Islet precursor cell (in vitro differentiated cells): ENCODE measurements at places on chromosomes 1 and 21.
A peak's percentile ranks its signal among the peaks of the same experiment; 100 is the strongest.

- DNase-seq = no peak
Observed at GRCh38 chr1:228500143-228500734, 13.1 kb downstream of the RNF187 start.

DNA sequence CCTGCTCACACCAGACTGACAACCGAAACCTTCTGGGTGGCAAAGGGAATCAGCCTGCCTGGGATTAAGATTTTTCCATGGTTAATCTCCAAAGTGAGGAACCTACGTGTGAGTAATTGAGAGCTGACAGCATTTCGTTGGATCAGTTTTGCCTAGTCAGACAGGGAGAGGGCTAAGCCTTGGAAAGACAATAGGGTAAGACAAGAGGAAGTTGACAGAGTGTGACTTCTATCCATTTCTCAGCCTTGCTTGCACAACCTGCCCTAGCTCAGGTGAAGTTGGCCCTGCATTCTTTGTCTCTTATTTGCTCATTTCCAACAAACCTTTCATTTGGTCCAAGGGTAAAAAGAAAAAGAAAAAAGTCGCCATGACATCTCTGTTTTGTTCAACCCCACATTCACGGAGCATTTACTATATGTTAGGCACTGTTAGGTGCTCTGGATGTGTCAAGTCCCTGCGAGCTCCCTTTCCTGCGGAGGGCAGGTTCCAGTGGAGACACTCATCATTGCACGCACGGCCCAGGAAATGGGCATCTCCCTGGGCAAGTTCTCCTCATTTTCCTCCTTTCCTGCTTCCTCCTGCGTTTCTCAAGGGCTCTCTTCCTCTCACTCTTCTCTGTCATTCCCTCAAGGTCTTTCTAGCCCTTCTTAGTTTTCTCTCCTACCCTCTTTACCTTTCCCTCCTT, 23.3 kb downstream of the KIRREL1 start:
- no peak for DNase-seq

DNA sequence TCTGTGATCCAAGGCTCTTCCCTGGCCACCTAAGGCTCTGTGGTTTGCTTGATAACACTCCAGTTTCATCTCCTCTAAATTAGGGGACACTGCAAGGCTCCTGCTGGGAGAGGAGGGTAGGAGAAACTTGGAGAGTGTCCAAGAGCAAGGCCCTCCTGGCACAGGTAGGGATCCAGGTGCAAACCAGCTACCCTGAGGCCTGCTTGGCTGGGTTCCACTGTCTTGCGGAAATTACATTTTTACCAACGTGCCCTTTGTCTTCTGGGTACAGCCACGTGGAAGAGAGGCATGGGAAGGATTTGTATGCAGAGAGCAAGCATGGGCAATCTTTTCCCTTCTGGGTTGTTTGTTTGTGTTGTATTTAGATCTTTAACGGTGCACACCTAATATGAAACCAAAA, 132.5 kb downstream of the PRDM2 start:
- no peak for DNase-seq

- DNase-seq = no peak
Observed at GRCh38 chr1:9426291-9426711, 113.0 kb upstream of the SLC25A33 start.

DNA sequence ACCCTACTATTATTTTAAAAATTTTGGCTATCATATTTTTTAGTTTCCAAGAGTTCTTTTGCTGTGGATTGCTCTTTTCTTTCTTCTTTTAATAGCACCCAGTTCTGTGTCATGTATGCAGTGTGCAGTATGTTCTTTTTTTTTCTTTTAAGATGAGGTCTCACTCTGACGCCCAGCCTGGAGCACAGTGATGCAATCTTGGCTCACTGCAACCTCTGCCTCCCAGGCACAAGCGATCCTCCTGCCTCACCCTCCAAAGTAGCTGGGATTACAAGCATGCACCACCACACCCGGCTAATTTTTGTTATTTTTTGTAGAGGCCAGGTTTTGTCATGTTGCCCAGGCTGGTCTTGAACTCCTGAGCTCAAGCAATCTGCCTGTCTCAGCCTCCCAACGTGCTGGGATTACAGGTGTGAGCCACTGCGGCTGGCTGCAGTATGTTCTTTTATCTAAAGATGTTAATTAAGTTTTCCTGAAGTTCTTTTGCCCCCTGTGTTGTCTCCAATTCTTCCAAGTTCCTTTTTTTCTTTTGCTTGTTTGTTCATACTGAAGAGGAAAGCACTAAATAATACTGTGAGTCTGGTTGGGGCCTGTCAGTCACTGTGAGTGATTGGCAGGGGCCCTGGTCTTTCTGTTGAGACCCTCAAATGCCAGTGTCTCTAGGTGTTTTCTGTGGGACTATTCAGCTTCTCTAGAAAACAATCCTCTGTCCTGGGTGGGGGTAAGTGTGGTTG, 17.5 kb upstream of the TTC22 start:
- DNase-seq = no peak

DNA sequence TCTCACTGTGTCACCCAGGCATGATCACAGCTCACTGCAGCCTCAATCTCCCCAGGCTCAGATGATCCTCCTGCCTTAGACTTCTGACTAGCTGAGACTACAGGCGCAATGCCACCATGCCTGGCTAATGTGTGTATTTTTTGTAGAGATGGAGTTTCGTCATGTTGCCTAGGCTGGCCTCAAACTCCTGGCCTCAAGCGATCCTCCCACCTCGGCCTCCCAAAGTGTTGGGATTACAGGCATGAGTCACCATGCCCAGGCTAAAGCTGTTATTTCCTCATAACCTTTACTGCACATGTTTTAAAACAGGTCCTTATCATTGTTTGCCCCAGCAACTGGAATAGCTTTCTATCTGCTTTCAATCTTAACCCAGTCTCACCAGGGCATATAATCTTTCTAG, 2.9 kb downstream of the SARS1 start:
- no peak for DNase-seq

DNA sequence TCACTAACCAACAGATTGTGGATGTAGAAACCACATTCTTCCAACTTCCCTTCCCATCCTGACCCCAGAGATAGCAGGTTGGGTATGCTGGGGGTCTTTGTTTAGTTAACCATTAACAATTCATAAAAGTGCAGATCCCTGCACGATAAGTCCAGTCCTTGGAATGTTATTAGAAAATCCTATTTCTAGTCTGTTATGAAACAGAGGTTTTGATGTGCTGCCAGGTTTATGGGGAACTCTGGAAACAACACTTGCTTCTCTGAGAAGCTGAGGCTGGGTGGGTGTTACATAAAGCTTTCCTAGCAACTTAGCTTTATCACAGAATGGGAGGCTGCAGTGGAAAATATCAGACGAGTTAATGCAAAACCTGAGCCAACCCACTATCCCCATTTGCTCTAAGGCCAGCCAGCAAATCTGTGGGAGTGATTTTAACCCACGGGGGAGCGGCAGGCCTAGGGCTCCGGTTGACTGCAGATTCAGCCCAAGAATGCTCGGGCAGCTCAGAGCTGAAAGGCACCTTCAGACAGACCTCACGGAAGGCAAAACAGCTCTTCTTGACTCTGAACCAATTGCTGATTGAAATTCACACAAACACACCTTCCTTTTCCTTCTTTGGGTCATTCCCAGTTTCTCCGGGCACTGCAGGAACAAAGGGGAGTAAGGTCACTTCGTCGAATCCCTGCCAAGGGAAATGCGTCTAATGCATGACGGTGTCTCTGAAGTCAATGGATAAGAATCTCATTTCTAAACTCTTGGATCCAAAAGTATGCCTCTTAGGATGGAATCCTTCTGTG, 111.7 kb upstream of the IRF2BP2 start:
- no peak for DNase-seq

DNA sequence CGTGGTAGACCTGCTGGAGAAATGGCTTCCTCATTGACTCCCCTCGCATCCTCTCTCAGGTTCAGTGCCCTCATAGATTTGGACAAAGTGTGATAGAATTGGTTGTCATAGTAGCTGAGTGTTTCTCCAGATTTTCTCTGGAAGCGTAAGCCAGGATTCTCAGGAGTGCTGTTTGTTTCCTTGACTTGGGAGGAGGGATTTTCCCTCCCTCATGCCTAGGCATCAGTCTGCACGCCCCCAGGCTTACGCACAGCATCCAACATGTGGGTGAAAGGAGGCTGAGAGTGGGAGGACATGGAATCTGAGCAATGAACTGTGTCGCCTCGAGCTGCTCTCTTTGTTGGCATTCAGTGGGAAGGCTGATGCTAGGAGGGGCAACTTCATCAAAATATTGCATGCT, 503.5 kb downstream of the LTN1 start:
- DNase-seq = no peak

DNA sequence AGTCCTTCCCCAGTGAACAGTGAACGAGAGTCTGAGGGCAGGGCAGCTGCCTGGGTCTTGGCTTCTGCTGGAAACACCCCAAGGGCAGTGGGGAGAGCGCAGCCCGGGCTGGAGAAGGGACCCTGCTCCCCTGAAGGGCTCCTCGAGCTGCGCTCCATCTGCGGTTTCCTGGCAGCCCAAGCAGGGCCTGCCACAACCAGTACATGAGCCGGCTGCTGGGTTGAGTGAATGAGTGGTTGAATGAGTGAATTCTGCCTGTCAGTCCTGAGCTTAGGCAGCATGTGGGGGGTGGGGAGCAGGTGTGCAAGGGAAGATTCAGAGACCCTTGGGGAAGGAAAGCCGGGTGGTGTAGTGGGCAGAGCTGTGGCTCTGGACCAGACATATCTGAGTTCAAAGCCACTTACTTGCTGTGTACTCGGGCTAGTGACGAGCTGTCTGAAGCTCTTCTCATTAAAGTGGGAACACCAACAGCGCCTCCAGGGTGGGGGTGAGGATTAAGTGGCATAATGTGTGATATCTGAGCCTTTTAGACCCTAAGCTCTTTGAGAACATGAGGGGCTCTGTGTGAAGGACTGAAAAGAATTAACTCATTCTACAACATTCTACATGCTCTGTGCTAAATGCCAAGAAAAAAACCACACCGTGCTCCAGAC, 3.7 kb downstream of the OPRD1 start:
- DNase-seq = no peak

GRCh38 chr21:41612674-41613532, 104.9 kb upstream of the TMPRSS2 start:
- peak; percentile 98 for DNase-seq

DNA sequence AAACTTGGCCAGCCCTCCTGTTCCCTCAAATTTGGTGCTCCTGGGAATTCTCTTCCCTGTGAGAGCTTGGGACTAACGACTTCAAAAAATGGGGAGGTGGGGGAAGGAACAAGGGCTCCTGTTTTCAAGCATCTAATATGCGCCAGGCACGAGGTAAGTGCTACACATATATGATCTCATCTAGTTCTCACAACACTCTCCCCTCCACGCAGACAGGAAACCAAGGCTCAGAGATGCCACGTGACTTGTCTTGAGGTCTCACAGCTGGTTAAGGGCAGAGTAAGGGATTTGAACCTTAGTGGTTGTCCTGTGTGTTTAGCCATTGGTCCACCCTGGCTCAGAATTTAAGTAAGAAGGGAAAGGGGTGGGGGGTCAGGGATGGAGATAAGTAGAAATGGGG, 125.9 kb downstream of the DMRTB1 start:
- peak; percentile 51 for DNase-seq

DNA sequence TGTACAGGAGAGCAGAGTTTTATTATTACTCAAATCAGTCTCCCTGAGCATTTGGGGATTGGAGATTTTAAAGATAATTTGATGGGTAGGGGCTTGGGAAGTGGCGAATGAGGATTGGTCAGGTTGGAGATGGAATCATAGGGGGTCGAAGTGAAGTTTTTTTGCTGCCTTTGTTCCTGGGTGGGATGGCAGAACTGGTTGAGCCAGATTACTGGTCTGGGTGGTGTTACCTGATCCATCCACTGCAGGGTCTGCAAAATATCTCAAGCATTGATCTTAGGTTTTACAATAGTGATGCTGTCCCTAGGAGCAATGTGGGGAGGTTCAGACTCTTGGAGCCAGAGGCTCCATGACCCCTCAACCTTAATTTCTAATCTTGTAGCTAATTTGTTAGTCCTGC, 108.8 kb downstream of the BACH1 start:
- peak; percentile 56 for DNase-seq

DNA sequence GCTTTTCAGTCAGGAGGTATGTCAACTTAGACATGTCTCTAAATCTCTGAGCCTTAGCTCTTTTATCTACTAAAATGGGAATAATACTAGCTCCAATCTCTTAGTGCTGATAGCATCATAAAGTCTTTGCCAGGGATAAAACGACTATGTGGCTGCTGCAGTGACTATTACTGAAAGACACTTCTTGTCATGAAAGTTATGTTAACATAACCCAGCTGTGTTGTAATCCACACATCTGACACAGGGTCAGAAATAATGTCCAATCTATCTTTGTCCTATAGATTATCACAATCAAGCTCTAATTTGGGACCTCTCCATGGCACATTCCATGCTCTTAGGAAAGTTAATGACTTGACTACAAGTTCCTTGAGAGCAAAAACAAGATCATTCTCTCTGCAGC, 62.8 kb downstream of the JAK1 start:
- no peak for DNase-seq

DNA sequence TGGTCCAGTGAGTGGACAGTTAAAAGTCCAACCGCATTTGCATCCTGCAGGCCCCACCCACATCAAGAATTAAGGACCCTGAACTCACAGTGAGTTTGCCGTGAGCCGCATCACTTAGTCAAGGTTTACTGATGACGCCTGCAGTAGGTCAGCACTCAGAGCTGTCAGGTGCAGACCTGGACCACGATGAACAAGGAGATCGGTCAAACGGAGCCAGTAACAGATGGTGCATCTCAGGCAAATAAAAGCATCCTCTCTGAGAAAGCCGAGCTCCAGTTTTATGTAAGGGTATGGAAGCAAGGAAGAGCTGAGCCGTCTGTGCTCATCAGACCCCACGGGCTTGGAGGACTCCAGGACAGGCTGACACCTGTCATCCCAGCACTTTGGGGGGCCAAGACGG, 4.5 kb downstream of the PRDM15 start:
- DNase-seq = no peak

- peak; percentile 55 for DNase-seq
Observed at GRCh38 chr1:39016604-39017171, 9.5 kb upstream of the NDUFS5 start.

- no peak for DNase-seq
Observed at GRCh38 chr1:33015216-33015615, 21.5 kb downstream of the AK2 start.

GRCh38 chr1:174160603-174161002, 1.3 kb downstream of the RABGAP1L start:
- DNase-seq = no peak

GRCh38 chr1:51966559-51966958, 23.9 kb downstream of the RAB3B start:
- DNase-seq = no peak

DNA sequence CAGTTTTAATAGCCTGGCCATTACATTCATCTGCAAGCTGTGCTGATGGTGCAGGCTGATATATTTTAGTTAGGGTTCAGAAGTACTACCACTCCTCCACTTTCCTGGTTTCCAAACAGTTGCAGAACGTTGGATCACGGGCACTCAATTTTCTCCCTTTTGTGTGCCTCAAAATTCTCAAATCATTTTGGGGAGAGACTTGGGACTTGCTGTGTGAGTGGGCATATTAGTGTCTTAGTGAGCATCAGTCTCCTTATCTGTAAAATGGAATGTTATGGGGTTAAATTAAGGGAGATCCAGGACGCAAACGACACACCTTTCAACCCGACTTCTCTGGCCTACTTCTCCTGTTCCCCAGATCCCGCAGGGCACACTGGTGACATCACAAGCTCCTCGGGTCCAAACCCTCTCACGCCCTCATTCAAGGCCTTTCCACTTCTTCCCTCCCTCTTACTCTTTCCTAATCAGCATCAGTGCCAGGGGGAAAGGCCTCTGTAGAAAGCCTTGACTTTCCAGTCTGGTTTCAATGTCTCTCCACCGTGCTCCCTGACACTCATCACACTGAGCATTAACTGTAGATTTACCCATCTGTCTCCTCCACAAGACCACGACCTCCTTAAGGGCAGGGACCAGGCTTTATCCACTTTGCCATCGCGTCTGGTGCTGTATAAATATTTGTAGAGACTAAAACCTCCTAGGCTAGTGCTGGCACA, 1.2 kb downstream of the PIGP start:
- DNase-seq = no peak

GRCh38 chr1:42922687-42923366, 35.8 kb downstream of the SLC2A1 start:
- peak; percentile 90 for DNase-seq
